ENCODE measurements at places on chromosomes 4 and X.

GRCh38 chrX:131227608-131228007, 61.5 kb downstream of the IGSF1 start:
- DNase-seq: no peak

DNA sequence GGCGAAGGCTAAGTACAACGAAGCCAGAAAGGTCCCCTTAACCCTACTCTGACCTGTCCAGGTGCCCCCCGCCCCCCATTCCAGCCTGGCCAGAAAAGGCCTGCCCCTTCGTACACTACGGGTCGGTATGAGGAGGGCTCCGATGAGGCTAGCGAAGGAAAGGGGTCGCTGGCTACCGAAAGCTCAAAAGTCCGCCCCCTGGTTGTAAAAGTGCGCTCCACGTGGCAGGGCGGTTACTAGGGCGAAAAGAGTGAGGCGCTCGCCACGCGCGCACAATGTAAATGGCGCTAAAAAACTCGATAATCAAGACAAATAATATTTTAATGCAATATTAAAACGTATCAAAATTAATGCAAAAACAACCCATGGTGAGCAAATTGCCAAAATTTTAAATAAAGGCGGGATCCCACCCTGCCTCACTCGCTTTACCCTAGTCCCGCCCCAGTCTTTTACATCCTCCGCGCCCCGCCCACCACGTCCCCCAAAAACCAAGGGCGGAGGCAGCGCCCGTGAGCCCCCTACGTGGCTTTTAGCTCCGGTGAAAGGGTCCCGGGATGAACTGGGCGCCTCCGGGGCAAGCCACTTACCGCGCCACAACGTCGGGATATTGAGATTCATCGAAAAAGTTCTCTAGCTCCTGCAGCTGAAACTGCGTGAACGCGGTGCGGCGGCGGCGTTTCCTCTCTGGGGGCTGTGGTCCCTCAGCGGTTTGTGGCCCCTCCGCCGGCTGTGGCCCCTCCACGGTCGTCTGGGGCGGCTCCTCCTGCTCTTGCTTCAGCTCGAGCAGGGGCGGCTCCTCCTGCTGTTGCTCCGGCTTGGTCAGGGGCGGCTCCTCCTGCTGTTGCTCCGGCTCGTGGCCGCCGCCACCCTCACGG, 929 bp downstream of the ESX1 start:
- no peak for DNase-seq

GRCh38 chr4:5266991-5267390, 215.7 kb downstream of the STK32B start:
- no peak for DNase-seq

DNA sequence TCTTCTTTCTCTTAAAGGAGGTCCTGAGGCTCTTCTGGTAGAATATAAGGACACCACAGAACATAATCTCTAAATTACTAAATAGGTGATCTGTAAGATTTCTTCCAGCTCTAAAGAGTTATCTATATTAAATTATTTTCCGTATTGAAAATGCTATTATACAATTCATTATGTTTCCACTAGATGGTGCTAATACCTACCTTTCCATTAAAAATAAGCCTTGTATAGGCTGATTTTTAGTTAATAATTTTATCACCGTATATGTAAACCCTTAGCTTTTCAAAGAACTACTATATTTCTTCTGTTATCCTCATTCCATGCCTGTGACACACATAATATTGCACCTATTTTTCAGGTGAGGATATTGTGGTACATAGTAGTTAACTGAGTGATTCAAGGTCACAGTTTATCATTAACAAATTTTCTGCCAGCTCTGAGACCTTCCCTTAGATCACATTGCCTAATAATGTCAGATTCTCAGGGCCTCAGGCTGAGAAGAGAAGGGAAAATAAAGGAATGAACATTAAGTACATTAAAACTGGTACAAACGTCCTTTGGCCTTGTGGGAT, 138.8 kb downstream of the TEX11 start:
- no peak for DNase-seq

DNA sequence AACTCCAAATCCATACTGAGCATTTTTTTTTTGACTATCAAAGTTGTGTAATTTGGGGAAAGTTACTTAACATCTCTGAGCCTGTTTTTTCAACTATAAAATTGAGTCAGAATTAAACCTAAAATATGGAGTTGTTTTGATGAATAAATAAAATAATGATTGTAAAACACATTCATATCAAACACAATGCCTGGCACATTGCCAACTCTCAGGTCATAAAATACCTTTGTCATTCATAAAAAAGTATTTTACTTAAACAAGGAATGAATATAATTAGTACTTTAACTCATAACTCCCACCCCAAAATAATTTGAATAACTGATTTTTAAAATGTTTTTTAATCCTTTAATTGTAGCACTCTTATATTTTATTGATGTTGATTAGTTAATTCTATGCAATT, 3.8 kb upstream of the GPR174 start:
- no peak for DNase-seq

DNA sequence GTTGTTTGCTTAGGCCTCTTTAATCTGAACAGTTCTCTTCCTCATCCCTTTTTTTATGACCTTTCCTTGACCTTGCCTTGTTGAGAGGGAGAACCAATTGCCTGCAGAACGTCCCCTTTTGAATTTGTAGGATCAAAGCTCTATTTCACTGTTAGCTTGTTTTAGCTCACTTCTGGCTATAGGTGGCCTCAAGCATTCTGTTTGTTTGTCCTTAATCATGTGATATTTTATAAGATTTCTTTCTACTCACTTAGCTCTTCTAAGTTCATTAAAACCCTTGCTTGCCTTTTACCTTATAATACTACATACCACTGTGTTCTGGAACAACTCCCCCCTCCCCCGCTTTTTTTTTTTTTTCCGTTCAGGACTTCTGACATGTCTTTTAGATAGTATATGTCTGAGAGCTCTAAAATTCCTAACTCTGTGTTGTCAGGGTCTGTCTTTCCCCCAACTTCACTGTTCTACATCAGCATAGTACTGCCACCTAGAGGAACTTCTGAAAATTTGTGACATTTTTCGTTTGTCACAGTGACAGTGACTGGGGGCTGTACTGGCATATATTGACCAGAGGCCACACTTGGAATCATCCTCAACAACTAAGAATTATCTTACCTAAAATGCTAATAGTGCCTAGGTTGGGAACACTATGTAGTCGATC, 128.5 kb downstream of the LARP7 start:
- DNase-seq: no peak

DNA sequence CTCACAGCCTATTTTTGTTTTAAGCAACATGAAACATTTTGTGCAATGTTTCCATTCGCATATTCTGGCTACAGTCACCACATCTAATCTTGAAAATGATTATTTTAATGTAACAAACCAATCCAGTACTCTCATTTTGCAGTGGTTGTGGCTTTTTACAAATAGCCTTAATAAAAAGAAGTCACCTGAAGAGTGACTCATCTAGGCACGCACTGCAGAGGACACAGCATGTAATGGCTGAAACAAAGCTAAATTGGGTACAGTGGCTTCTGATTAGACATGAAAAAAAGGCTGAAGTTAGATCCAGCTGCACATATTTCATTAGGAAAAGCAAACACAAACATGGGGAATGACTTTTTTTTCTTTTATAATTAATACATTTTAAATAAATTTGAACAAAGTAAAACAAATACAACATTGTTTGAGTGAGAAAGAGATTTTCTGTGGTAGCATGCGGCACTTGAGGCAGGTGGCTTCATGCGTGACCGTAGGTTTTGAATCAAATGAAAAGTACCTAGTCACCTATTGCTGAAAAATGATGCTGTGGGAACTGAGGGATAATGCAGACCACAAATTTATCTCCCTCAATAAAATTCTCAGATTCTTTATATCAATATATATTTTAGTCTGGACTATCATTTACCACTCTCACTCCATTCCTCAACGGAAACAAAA, 240.8 kb upstream of the DDX53 start:
- no peak for DNase-seq

DNA sequence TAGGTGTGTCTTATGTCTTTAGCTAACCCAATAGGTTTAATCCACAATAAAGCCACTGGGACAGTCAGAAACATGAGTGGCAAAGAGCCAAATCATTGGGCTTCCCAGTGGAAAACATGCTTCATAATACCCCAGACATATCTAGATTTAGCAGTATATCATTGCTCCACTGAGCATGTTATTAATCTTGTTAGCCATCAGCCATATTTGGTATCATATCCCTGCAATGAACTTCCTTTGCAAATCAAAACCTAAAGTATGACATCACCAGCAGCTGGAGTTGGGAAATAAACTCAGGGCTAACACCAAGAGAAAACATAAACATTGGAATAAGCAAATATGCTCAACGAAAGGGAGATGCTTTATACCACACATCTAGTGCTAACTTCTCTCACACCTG, 280.8 kb upstream of the NOCT start:
- no peak for DNase-seq
